ENCODE measurements at places on chromosomes 2 and 18. TPM values are rescaled to one million over a fixed set of nuclear protein-coding genes. Genes with fewer than 3 reads are reported as not detected.

The FBXO11 gene
- 96.6 TPM for total RNA-seq

The IL1R1 gene
- 0.29 TPM for total RNA-seq

The CRYGD gene
- total RNA-seq, result not detected

The ALK gene
- not detected for total RNA-seq

The LTBP1 gene
- not detected for total RNA-seq

The NCKAP5 gene
- not detected for total RNA-seq

The LOXHD1 gene
- total RNA-seq, result 0.08 TPM

The PXDN gene
- total RNA-seq, result 1.1 TPM

DNA sequence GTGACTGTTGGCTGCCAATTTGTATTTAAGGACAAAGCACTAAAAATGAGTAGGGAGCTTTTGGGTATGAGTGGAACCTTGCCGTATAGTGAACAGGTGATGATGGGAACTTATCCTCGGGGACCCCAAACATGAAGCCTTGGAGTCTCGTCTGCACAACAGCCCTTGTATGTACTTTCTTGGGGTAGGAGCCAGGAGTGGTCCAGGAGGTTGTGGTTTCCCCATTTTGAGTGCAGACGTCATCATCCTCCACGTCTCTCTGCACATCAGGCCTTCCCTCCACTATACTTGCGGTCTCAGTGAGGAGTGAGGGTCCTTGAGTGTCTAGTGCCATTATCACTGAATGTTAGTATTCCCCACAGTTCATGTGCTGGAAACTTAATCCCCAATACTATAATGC lies 101.5 kb upstream of the HS6ST1 start:
- H3K4me3 ChIP-seq, result no peak overlapping the region
- no peaks in the 10 kb centered on the region for H3K27me3 ChIP-seq
- no peaks in the 10 kb centered on the region for H3K36me3 ChIP-seq
- H3K4me1 ChIP-seq, result no peaks in the 10 kb centered on the region

- peaks cover 6% of the 10 kb centered on the region for H3K36me3 ChIP-seq
- no peak overlapping the region for H3K4me3 ChIP-seq
- DNase-seq, result no peak
- no peak overlapping the region for H3K27ac ChIP-seq
Measured at GRCh38 chr2:239433777-239434403, 33.1 kb upstream of the HDAC4 start.

- H3K4me1 ChIP-seq, result peaks cover 30% of the 10 kb centered on the region
- H3K27ac ChIP-seq, result no peak overlapping the region
- H3K27me3 ChIP-seq, result peaks cover 22% of the 10 kb centered on the region
- H3K36me3 ChIP-seq, result no peaks in the 10 kb centered on the region
Measured at GRCh38 chr2:207766697-207767460, 2.8 kb downstream of the FZD5 start.

GRCh38 chr2:158829167-158829566 lies 34.0 kb downstream of the DAPL1 start:
- no peaks in the 10 kb centered on the region for H3K36me3 ChIP-seq
- H3K4me3 ChIP-seq, result no peak overlapping the region
- peaks cover 2% of the 10 kb centered on the region for H3K27me3 ChIP-seq
- H3K4me1 ChIP-seq, result no peaks in the 10 kb centered on the region
- no peak overlapping the region for H3K27ac ChIP-seq

DNA sequence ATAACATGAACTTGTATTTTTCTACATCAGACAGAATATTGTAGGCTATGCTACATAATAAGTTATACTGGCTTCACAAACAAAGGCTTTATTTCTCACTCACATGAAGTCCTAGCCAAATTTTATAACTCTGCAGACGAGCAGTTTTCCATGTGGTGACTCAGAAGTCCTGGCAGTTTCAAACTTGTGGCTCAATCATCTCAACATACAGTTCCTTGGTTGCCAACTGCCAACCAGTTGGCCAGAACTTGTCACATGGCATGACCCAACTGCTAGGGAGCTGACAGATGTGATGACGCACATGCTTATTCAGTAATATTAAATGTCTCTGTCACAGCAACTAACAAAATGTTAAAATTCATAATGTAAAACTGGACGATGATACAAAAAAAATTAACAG lies 63.8 kb upstream of the ZC3H15 start:
- peaks cover 14% of the 10 kb centered on the region for H3K36me3 ChIP-seq
- H3K4me3 ChIP-seq, result no peak overlapping the region
- no peak for DNase-seq
- H3K27me3 ChIP-seq, result no peaks in the 10 kb centered on the region
- H3K27ac ChIP-seq, result no peak overlapping the region

GRCh38 chr2:105732101-105732500 lies 12.6 kb upstream of the NCK2 start:
- no peak overlapping the region for H3K27ac ChIP-seq
- DNase-seq, result no peak

GRCh38 chr2:159600752-159601151 lies 15.6 kb downstream of the BAZ2B start:
- H3K27ac ChIP-seq, result no peak overlapping the region
- H3K36me3 ChIP-seq, result no peaks in the 10 kb centered on the region
- H3K4me3 ChIP-seq, result no peak overlapping the region
- no peak for DNase-seq
- no peaks in the 10 kb centered on the region for H3K4me1 ChIP-seq

GRCh38 chr2:226763320-226763719 lies 36.3 kb downstream of the IRS1 start:
- H3K27me3 ChIP-seq, result no peaks in the 10 kb centered on the region
- no peak overlapping the region for H3K27ac ChIP-seq
- H3K4me1 ChIP-seq, result peaks cover 10% of the 10 kb centered on the region
- DNase-seq, result no peak
- no peak overlapping the region for H3K4me3 ChIP-seq
- H3K36me3 ChIP-seq, result peaks cover 16% of the 10 kb centered on the region

- peak overlapping the region; percentile 64 for H3K4me3 ChIP-seq
- H3K27me3 ChIP-seq, result no peaks in the 10 kb centered on the region
- peaks cover 57% of the 10 kb centered on the region for H3K4me1 ChIP-seq
- H3K36me3 ChIP-seq, result no peaks in the 10 kb centered on the region
Measured at GRCh38 chr18:9094307-9095226, 7.9 kb upstream of the NDUFV2 start.
